ENCODE measurements at places on chromosomes 6 and 20.

DNA sequence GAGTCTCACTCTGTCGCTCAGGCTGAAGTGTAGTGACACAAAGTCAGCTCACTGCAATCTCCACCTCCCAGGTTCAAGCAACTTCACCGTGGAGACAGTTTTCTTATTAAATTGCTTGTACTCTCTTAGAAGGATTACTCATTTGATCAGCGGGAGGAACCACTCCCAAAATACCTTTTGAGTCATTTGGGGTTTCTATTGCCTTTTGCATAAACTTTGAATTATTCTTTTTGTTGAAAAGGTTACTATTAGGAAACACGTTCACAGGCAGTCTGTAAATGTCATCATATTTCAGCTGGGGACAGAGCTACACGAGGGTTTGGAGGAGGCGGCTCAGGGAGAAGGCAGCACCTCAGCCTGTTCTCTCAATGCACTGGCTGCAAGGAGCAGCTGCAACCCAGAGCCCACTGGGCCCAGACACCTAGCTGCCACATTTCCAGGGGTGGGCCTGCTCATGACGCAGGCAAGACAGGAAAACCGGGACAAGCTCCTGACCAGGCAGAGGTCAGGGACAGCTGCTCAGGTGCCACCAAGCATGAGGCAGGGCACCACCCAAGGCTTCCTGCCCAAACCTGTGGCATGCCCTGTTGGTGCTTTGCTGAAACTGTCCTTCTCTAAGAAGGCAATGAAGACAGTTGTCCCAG is 205.9 kb downstream of the BMP7 start:
- no peak for DNase-seq

GRCh38 chr6:157682856-157683481 is 140.1 kb upstream of the SNX9 start:
- no peak for DNase-seq

- no peak for DNase-seq
Measured at GRCh38 chr6:132812756-132813172, 1.6 kb upstream of the RPS12 start.

GRCh38 chr6:110322874-110323242 is 35.3 kb downstream of the METTL24 start:
- DNase-seq: no peak

DNA sequence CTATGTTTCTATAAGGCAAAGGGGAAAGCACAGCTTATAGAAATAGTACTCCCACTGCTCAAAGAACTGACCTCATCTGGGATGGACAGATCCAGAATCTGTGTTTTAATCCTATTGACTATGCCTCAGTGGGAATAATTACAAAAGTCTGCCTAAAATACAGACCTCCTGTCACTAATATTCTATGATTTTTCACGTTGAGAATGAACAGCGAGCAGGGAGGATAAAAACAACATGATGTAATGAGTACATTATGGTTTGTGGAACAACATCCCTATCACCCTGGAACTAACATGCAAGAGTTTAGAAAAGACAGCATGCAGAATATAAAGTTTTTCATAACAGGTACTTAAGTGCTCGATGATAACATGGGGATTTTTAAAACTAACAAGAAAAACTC is 53.9 kb downstream of the EPHA7 start:
- no peak for DNase-seq

DNA sequence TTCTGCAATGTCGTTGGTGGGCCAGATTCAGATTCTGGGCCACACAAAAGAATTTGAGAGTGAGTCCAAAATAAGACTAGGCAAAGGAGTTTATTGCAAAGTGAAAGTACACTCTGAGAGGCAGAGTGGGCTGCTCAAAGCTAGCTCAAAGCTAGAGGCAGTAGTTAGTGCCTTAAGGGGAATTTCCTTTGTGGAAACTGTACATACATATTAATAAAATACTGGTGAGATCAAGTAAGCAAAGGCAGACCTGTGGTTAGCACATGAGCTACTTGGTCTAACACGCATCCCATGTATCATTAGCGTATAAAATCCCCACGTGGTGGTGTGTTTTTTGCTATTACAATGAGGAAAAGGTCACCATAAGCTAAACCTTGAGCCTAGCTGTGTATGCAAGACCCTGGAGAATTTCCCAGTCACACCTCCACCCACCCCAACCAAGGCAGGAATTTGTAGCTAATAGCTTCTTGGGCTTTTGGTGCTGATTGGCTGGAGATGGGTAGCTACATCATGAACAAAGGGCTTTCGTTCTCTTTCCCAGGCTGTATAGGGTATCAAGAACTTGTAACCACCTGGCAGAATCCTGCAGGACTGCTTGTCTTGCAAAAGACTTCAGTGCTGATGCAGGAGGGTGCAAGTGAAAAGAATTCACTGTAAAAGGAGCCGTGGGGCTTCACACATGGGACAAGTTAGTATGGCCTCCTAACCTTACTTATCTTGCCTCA is 14.7 kb upstream of the TRIM26 start:
- DNase-seq: no peak

DNA sequence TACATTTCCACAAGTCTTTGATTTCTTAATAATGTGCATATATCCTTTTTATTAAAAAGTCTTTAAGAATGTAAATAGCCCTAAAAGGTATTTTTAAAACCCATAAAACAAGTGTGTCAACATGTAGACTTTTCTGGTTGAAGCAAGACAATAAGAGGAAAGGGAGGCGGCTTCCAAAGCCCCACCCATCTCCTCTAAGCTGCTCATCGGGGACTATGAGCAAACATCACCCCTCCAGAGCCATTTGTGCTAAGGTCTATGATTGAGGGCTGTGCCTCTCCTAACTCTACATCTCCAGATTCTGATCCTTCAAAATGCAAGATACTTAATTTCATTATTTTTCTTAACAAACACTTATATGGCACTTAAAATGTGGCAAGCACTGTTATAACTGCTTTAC is 2.5 kb upstream of the NAA20 start:
- no peak for DNase-seq

- no peak for DNase-seq
Measured at GRCh38 chr6:56902641-56903464, 52.1 kb upstream of the BEND6 start.

DNA sequence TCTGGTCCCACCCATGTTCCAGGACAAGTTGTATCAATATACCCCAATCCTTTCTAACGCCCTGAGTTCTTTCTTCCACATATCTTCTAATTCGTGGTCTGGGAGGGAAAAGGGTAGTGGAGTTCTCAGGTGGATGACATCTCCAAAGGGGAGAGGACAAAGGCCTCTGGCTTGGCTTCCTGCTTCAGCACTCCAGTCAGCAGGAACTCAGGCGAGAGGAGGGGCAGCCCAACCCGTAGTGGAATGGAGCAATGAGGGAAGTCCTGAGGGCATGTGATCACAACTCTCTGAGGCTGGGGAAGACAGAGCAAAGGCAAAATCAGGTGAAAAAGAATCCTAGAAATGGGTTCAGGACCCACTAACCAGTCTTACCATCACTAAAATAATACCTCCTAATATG is 9.6 kb upstream of the NRM start:
- DNase-seq: no peak

GRCh38 chr6:34144581-34145160 is 1.2 kb downstream of the GRM4 start:
- no peak for DNase-seq

DNA sequence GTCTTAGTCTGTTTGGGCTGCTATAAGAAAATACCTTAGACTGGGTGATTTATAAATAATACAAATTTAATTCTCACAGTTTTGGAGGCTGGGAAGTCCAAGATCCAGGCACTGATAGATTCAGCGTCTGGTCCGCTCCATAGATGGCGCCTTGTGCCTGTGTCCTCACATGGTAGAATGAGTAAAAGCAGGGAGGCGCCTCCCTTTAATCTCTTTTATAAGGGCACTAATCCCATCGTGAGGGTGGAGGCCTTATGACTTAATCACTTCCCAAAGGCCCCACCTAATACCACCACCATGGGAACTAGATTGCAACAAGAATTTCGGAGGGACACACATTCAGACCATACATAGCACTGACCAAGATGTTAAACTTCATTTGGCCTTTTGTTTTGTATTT is 91.2 kb upstream of the TMEM181 start:
- DNase-seq: no peak

- DNase-seq: no peak
Measured at GRCh38 chr6:551829-552350, 105.0 kb downstream of the HUS1B start.

DNA sequence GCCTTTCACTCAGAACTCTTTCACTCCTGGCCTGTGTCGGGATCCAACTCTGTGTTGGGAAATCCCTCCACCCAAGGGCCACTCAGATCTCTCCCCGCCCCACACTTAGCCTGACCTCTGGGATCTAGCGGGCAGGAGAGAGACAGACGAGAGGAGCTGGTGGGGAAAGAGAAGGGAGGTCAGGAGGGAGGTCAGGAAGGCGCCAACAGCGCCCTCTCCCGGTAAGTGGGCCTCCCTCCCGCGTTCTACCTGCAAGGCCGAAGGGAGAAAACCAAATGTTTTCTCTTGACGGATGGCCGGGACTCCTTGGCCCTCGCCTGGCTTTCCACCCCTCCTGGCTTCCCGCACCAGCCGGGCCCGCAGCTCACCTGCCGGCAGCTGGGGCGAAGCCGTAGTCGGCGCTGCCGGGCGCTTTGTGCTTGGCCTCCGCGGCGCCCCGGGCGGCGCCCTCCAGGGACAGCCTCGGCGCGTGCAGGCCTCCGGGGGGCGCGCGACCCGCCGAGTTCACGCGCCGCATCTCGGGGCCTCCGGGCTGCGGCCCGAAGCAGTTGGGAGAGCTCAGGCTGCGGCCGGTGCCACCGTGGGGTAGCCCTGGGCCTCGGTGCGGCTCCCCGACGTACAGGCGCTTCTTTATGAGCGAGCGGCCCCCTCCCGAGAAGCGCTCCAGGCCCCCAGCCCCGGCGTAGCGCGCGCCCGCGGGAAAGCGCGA is 38.2 kb downstream of the C6orf132 start:
- peak; percentile 50 for DNase-seq

DNA sequence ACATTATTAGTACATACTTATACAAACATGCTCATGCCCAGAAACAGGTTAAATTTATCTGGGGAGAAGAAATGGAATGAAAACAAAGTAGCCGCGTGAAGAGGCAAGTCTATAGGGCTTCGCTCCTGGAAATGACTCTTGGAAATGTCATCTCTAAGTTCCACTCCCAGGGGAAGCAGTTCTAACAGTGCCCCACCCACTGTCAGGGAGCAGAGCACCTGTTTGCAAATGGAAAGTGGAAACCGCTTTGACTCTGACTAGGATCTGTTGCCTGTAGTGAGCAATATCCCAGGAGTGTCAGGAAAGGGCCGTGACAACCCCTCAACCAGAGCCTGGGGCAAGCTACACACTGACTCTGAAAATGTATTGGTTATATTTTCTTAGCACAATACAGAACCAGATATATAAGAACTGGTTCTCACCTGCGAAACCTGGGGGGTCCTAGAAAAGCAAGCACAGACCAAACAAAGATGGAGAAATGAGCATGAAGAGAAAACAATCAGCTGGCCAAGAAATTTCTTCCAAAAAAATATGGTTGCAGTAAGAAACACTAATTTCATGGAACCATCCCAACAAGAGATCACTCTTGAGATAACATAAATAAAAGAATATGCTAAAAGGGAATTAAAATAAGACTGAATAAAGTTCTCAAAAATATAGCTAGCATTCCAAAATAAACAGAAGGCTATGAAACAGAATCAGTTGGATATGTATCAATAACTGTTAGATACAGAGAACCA is 47.5 kb upstream of the CRISP1 start:
- DNase-seq: no peak

GRCh38 chr20:58666702-58667101 is 15.6 kb downstream of the STX16 start:
- no peak for DNase-seq

DNA sequence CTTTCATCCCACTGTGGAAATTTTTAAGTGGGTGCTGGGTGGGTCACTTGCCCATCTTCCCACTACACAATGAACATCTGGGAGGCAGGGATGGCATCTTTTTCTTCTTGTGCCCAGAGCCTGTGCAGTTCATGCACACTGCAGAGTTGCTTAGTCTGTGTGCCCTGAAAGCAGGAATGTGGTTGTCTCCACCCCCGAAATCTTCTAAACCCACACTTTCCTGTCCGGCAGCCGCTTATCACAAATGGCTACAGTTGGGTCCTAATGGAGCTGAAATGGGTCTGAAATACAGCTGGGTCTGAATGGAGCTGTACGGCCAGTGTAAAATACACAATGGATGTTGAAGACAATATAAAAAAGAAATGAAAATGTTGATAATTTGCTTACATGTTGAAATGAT is 112.1 kb upstream of the PMEPA1 start:
- DNase-seq: no peak

DNA sequence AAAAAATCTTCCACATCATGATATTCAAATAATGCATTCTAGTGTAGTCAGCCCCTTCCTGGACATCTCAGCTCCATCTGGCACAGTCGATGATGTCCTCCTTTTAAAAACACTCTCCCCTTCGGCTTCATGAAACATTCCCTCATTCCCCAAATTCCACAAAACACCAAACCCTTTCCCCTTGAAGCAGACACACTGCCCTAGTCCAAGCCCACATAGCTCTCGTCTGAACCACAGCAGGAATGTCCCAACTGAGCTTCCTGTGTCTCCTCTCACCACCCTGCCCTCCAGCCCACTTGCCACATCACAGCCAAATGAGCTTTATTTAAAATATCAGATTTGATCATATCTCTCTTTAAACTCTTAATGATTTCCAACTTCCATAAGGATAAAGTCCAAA is 106.4 kb upstream of the CARMIL1 start:
- DNase-seq: no peak

GRCh38 chr6:115667478-115668026 is 393.1 kb downstream of the FRK start:
- DNase-seq: no peak

- no peak for DNase-seq
Measured at GRCh38 chr6:7052443-7053011, 55.2 kb upstream of the RREB1 start.

DNA sequence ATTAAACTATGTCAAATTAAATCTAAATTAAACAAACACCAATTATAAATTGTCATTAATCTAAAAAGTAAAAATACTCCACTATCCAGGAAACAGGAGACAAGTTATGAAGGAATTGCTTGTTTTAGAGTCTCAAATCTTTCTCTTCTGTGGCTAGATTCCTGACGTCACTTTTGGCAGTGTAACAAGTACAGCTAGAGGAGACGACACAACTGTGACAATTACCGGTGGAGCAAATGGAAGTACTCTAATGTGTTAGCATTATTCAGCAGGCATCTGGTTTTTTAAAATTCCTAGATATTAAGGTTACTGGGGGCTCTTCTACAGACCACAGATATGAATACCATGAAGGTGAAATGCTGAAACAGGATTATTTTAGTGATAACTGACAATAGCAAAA is 1042.7 kb downstream of the EPHA7 start:
- DNase-seq: no peak

Measured in activated T-helper 1 cell treated with Interleukin-2 at 50 U/mL for 16 hours (primary cell).